Immature natural killer cell (primary cell): ENCODE measurements at places on chromosomes 12 and 14. TPM values are rescaled to one million over a fixed set of nuclear protein-coding genes. Genes with fewer than 3 reads are reported as not detected.

Gene RTL1
- polyA plus RNA-seq = not detected

GRCh38 chr12:123033392-123034021, 53.0 kb downstream of the ARL6IP4 start:
- no peak for DNase-seq
- H3K4me3 ChIP-seq = peak overlapping the region; percentile 48
- H3K4me1 ChIP-seq = peaks cover 30% of the 10 kb centered on the region
- peak overlapping the region; percentile 41 for H3K27ac ChIP-seq
- H3K36me3 ChIP-seq = peaks cover 9% of the 10 kb centered on the region
- no peaks in the 10 kb centered on the region for H3K27me3 ChIP-seq

- no peak overlapping the region for H3K4me3 ChIP-seq
- no peak for DNase-seq
- peaks cover 2% of the 10 kb centered on the region for H3K27me3 ChIP-seq
- no peaks in the 10 kb centered on the region for H3K36me3 ChIP-seq
Observed at GRCh38 chr12:106115440-106115839, 23.3 kb downstream of the NUAK1 start.

GRCh38 chr12:52369211-52369610, 1.9 kb upstream of the KRT85 start:
- H3K27ac ChIP-seq = no peak overlapping the region
- peaks cover 4% of the 10 kb centered on the region for H3K36me3 ChIP-seq

GRCh38 chr12:40691913-40692764, at the start of gene CNTN1:
Gene CNTN1, plus strand, starts transcription at chr12:40692439.
- no peak within 1 kb of the TSS for H3K4me3 ChIP-seq
- no peaks in the 10 kb centered on the region for H3K36me3 ChIP-seq
- no peak within 1 kb of the TSS for H3K27ac ChIP-seq
- DNase-seq = no peak
- no peaks in the 10 kb centered on the region for H3K27me3 ChIP-seq
- H3K4me1 ChIP-seq = no peaks in the 10 kb centered on the region

Gene CLEC1B
- 0.47 TPM for polyA plus RNA-seq

Gene SALL2
- 1.6 TPM for polyA plus RNA-seq

DNA sequence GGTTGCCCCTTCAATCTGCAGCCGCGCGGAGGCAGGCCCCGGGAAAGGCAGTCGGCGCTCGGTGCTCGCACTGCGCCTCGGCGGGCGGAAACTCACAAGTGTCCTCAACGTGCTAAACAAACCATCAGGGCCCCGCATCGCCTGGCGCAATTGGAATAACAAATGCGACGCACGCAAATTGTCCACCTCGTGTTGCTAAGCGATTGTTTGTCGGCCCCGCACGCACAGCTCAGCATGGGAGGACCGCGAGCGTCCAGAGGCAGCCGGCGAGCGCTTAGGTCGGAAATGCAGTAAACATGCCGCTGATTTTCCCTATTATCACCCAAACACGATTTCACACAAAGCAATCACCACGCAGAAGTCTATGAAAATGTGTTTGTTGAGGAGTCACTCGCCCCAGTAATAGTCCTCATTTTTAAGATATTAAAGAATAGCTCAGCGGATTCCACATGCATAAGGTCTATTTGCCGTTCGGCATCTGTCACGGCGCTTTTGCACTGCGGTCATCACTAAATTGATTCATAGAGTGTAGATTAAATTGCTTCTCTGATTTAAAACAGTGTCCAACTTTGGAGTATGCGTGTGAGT, 3.2 kb upstream of the GSC start:
- peaks cover 59% of the 10 kb centered on the region for H3K27me3 ChIP-seq
- no peak for DNase-seq
- no peaks in the 10 kb centered on the region for H3K36me3 ChIP-seq

DNA sequence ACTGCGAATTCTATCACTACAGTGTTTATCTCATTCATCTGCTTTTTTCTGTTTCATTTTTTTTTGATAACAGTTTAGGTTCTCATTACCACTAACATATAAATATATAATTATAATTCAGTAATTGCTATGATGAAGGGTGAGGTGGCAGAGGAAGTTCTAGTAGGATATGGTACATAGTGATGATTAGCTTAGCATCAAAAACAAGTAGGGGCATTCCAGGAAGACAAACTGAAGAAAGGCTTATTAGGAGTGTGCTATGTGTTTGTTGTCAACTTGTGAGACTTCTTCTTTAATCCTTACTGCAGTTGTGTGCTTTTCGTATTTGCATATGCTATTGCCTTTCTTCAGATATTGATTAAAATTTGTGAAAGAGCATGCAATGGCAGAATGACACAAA, 20.6 kb downstream of the FUT8 start:
- no peak overlapping the region for H3K4me3 ChIP-seq
- no peak for DNase-seq
- H3K27me3 ChIP-seq = no peaks in the 10 kb centered on the region
- no peak overlapping the region for H3K27ac ChIP-seq
- H3K36me3 ChIP-seq = peaks cover 2% of the 10 kb centered on the region
- H3K4me1 ChIP-seq = peaks cover 10% of the 10 kb centered on the region

GRCh38 chr12:72368298-72368697, 96.1 kb downstream of the TRHDE start:
- H3K36me3 ChIP-seq = no peaks in the 10 kb centered on the region
- H3K4me1 ChIP-seq = no peaks in the 10 kb centered on the region
- no peak for DNase-seq
- no peak overlapping the region for H3K27ac ChIP-seq

Gene GPR162
- not detected for polyA plus RNA-seq

DNA sequence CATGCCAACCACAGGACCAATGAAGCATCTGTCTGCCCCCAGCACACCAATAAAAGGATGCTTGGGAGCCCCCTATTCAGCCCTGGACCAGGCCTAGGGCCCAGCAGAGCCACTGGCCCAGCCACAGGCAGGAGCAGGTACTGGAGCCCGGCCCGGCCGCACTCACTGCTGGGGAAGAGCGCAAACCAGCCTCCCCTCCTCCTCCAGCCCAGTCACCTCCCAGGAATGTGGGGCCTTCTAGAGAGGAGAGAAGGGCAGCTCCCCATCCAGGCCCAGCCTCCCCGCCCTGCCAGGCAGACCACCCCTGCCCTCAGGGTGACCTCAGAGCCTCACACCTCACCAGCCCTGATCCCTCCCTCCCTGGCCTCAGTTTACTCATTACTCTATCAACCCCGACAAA, 56.2 kb downstream of the CCNK start:
- H3K27me3 ChIP-seq = peaks cover 6% of the 10 kb centered on the region
- H3K27ac ChIP-seq = no peak overlapping the region
- no peaks in the 10 kb centered on the region for H3K36me3 ChIP-seq
- no peaks in the 10 kb centered on the region for H3K4me1 ChIP-seq
- no peak overlapping the region for H3K4me3 ChIP-seq
- no peak for DNase-seq

Gene CLEC2B
- 92.8 TPM for polyA plus RNA-seq

DNA sequence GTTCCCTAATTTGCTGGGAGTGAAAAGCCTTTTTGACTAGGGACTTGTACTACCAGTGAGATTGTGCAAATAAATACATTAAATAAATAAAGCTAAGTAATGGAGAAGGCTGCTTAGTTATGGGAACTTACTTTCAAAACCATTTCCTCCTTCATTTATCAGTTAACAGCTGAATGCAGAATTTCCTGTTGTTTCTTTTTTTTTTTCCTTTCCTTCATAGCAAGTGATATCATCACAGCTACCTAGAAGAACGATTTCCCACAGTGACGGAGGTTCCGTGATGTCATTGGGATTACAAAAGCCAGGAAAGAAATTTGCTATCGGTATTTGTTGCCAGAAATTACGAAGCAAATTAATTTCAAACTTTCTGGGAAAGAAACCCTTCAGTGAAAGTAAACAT, 42.1 kb upstream of the SOCS2 start:
- peak overlapping the region; percentile 52 for H3K27ac ChIP-seq
- H3K4me1 ChIP-seq = peaks cover 10% of the 10 kb centered on the region
- DNase-seq = no peak
- no peaks in the 10 kb centered on the region for H3K36me3 ChIP-seq
- peak overlapping the region; percentile 11 for H3K4me3 ChIP-seq

GRCh38 chr12:56903374-56903773, 30.8 kb downstream of the SDR9C7 start:
- DNase-seq = no peak
- H3K27me3 ChIP-seq = peaks cover 5% of the 10 kb centered on the region
- H3K27ac ChIP-seq = no peak overlapping the region
- H3K36me3 ChIP-seq = peaks cover 4% of the 10 kb centered on the region

Gene ANKS1B
- not detected for polyA plus RNA-seq

DNA sequence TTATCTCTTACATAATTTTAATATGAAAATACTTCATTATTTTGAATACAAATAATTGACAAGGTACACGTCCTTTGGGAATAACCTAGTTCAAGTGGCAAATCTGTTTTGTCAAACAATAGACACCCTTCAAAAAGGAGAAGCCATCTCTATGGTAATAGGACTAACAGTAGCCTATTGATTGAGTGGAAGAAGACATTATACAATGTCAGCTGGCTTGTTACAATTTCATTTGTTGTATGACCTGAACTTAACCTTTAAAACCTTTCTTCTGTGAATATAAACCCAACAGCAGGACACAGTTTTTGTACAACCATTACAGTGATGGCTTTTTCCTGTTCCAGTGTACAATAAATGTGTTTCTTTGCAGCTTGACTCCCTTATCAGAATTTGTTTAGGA, 8.1 kb downstream of the TMEM260 start:
- no peak overlapping the region for H3K27ac ChIP-seq
- no peaks in the 10 kb centered on the region for H3K36me3 ChIP-seq
- no peaks in the 10 kb centered on the region for H3K27me3 ChIP-seq
- DNase-seq = no peak
- peaks cover 19% of the 10 kb centered on the region for H3K4me1 ChIP-seq

DNA sequence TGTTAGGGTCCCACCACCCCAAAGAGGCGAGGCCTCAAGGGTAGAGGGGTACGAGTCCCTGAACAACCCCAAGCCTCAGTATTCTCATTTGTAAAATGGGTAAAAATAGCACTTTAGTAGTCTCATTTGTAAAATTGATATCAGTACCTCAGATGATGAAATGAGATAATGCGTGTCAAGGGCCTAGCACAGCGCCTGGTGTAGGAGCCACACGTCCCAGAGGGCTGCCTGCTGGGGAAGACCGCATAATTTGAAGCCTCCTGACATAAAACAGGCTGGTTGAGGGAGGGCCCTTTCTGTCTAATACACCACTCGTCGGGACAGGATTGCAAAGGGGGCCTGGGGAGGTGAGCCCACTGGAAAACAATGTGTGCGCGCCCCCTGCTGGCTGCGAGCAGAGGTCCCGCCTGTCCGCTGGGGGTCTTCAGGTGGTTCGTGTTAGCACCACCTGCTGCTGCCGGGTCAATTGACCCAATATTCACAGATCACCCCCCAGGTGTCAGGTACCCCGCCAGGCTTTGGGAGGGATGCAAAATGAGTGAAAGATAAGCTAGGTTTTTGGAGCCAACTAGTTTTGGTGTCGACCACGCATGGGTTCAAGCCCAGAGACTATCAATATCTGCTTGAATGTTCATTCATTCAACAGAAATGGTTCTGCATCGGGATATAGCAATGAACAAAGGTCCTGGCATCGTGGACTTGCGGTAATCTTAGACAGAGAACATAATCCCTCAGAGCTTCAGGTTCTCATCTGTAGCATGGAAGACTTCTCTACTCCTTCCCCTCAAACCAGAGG, 24.7 kb upstream of the IRF2BPL start:
- DNase-seq = peak; percentile 79
- H3K36me3 ChIP-seq = no peaks in the 10 kb centered on the region
- peaks cover 8% of the 10 kb centered on the region for H3K4me1 ChIP-seq

Gene FGD6
- not detected for polyA plus RNA-seq

- no peak overlapping the region for H3K4me3 ChIP-seq
- no peak overlapping the region for H3K27ac ChIP-seq
- no peaks in the 10 kb centered on the region for H3K36me3 ChIP-seq
- H3K27me3 ChIP-seq = peaks cover 2% of the 10 kb centered on the region
Observed at GRCh38 chr12:64560396-64561301, 49.6 kb upstream of the RASSF3 start.

DNA sequence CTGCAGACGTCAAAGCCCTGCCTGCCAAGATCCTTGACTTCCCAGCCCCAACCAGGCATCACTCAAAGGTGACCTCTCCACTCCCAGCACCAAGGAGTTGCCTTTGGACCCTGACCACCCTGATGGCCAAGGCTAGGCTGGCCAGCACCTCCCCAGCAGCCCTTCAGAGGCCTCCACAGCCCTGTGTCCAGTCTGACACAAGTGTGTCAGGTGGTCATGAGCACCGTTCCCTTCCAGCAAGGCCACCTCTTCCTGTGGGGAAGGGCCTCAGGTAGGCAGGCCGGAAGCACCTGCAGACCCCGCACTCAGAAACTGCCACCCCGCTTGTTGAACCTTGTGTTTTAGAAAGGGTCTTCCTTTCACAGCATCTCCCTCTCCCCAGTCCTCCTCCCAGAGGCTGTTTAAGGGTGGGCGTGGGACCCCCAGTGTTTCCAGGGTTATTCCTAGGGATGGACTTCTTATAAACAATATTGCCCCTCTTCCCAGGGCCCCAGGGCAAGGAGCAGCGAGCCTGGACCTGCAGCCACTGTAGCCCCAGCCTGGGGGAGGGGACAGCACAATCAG, 13.2 kb upstream of the INF2 start:
- DNase-seq = no peak
- peaks cover 3% of the 10 kb centered on the region for H3K4me1 ChIP-seq
- H3K36me3 ChIP-seq = no peaks in the 10 kb centered on the region
- H3K27ac ChIP-seq = no peak overlapping the region

DNA sequence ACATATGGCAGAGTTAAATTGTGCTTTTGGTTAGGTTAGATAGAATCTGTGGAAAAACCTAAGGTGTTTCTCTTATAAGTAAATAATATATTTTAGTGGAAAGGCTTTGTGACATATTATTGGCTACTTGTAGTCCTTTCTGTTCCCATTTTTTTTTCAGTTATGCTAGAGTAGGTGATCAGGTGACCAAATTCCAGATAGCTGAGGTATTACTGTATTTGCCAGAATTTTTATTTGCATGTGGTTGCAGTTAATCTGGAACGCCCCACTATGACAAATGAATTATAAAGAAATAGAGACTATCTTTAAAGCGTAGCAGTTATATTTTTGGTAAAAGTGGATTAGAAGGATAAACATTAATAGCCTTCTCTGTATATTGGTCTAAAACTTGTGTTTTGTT, 52.0 kb downstream of the ARHGAP5 start:
- H3K27me3 ChIP-seq = no peaks in the 10 kb centered on the region
- H3K4me1 ChIP-seq = peaks cover 7% of the 10 kb centered on the region
- no peak for DNase-seq
- no peak overlapping the region for H3K27ac ChIP-seq

DNA sequence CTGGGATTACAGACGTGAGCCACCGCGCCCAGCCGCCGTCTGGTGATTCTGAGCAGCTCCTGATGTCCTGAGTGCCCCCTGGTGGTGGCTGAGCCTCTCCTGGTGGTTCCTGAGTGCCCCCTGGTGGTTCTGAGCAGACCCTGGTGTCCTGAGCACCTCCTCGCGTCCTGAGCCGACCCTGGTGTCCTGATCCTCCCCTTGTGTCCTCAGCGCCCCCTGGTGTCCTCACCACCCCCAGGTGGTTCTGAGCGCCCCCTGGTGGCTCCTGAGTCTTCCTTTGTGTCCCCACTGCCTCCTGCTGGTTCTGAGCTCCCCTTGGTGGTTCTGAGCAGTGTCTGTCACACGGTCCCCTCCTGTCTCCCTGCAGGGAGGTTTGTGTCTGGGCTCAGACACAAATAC, 1304.9 kb downstream of the TMEM121 start:
- no peak overlapping the region for H3K4me3 ChIP-seq
- peaks cover 2% of the 10 kb centered on the region for H3K27me3 ChIP-seq
- DNase-seq = peak; percentile 39
- no peak overlapping the region for H3K27ac ChIP-seq
